ENCODE measurements at places on chromosomes 12 and 14. TPM values are rescaled to one million over a fixed set of nuclear protein-coding genes. Genes with fewer than 3 reads are reported as not detected.

GRCh38 chr12:120762086-120762485, 36.5 kb downstream of the ACADS start:
- peaks cover 35% of the 10 kb centered on the region for H3K4me1 ChIP-seq
- no peak for DNase-seq
- H3K4me3 ChIP-seq, result no peak overlapping the region
- peak overlapping the region; percentile 78 for H3K27ac ChIP-seq
- H3K27me3 ChIP-seq, result no peaks in the 10 kb centered on the region

DNA sequence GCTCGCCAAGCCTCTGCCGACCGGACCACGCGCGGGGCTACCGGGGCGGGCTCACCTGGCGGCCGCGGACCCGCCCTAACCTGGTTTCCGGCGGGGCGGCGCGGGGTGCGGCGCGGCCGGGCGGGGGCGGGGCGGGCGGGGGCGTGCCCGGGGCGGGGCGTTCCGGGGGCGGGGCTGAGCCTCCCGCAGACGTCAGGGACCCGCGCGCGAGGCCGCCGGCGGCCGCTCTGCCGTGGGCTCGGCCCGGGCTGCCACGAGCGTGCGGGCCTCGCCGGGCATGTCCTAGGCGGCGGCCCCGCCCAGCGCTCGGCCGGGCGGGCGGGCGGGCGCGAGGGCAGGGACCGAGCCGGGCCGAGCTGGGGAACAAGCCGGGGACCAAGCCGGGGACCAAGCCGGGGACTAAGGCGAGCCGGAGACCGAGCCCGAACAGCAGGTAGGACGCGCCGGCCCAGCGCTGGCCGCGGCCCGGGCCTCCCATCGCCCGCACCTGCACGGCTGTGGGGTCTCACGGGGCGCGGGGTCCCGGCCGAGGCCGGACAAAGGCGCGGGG, at the start of gene CEP170B:
CEP170B (plus strand) TSS at position 188 of the 550 bp plus-strand sequence. CDS start 3,183 bp downstream, outside the sequence.
- H3K4me3 ChIP-seq, result peak within 1 kb of the TSS; percentile 58
- peaks cover 9% of the 10 kb centered on the region for H3K4me1 ChIP-seq
- H3K27me3 ChIP-seq, result peaks cover 69% of the 10 kb centered on the region
- H3K36me3 ChIP-seq, result no peaks in the 10 kb centered on the region
- no peak for DNase-seq
- peak within 1 kb of the TSS; percentile 55 for H3K27ac ChIP-seq

- H3K36me3 ChIP-seq, result no peaks in the 10 kb centered on the region
- peak overlapping the region; percentile 91 for H3K27ac ChIP-seq
- peak overlapping the region; percentile 40 for H3K4me3 ChIP-seq
- DNase-seq, result peak; percentile 74
- peaks cover 23% of the 10 kb centered on the region for H3K4me1 ChIP-seq
Measured at GRCh38 chr14:97718886-97719442, 921.8 kb downstream of the VRK1 start.

DNA sequence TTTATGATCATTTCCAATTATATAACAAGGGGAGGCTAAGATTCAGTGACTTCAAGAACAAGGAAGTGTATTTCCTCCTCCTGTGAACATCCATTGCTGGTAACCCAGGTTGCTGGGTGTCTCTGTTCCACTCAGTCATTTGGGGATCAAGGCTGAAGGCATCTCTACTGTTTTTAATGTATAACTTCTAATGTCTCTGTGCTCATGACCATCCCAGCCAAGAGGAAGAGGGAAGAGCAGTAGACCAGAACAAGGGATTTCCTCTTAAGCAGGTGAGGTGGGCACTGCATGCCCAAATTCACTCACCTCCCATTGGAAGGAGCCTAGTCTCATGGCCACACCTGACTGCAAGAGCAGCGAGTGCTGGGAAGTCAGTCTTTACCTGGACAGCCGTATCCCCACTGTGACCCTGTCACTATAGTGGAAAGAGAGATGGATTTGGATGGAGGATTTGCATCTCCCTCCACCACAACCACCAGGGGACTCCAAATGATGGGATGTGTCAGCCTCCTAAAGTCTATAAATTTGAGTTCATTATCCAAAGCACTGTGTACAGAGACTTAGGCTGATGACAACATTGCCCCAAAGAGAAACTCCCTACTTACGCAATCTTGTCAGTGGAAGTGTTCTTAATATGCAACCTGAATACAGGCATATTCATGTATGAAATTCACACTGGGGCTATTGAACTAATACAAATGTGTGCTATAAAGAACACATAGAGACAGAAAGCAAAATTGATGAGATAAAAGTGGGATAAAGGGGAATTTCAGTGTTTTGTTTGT, 368.7 kb downstream of the TMEM132D start:
- no peaks in the 10 kb centered on the region for H3K4me1 ChIP-seq
- no peak overlapping the region for H3K27ac ChIP-seq

DNA sequence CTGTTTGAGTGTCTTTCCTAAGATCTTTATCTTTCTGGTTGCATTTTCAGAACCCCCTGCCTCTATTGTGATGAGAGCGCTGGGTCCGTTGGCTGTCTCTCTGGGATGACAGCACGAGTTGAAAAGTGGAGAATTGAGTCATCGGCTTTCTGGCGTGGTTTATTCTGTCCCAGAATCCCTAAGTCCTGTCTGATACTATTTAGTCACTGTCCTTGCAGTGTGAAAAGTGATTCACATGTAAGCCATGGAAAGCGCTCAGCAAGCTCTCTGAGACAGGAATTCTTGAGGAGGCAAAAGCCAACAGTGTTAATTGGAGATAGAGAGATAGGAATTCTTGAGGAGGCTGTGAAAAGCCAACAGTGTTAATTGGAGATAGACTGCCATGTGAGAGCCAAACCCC, 121.7 kb downstream of the CHST11 start:
- peak overlapping the region; percentile 38 for H3K27ac ChIP-seq
- H3K27me3 ChIP-seq, result no peaks in the 10 kb centered on the region
- H3K4me3 ChIP-seq, result no peak overlapping the region
- DNase-seq, result no peak
- peaks cover 4% of the 10 kb centered on the region for H3K36me3 ChIP-seq

GRCh38 chr12:19095756-19096480, 33.6 kb upstream of the PLEKHA5 start:
- no peaks in the 10 kb centered on the region for H3K27me3 ChIP-seq
- no peak overlapping the region for H3K27ac ChIP-seq
- no peaks in the 10 kb centered on the region for H3K4me1 ChIP-seq
- H3K4me3 ChIP-seq, result no peak overlapping the region
- no peak for DNase-seq

DNA sequence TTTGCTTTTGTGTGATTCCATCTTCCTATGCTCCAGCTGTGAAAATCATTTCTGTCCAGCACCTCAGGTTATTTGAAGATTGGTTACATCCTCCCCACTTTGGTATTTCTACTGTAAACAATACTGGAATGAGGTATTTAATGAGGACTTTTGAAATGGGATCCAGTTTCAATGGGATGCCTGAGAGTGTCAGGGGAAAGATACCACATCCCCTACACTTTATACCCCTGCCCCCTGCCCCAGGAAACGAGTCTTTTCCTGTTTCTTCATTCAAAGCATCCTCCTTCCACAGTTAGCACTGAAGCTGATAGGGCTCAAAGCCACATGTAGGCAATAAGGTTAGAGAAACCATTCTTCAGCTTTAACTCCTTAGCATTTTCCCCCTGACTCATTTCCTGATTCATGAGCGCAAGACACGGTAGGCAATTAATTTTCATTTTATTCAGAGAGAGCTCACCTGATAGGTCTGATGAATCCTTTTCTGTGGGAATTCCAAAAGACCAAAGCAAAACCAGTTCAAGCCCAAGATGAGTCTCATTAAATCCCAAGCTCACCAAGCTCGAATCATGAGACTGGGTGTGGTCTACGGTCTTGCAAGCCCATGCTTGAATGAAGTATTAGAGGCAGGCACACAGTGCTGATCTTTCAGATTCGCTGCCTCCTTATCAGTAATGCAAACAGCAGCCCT, 143.6 kb upstream of the CRY1 start:
- DNase-seq, result no peak
- no peaks in the 10 kb centered on the region for H3K27me3 ChIP-seq
- H3K27ac ChIP-seq, result no peak overlapping the region
- peaks cover 10% of the 10 kb centered on the region for H3K4me1 ChIP-seq

DNA sequence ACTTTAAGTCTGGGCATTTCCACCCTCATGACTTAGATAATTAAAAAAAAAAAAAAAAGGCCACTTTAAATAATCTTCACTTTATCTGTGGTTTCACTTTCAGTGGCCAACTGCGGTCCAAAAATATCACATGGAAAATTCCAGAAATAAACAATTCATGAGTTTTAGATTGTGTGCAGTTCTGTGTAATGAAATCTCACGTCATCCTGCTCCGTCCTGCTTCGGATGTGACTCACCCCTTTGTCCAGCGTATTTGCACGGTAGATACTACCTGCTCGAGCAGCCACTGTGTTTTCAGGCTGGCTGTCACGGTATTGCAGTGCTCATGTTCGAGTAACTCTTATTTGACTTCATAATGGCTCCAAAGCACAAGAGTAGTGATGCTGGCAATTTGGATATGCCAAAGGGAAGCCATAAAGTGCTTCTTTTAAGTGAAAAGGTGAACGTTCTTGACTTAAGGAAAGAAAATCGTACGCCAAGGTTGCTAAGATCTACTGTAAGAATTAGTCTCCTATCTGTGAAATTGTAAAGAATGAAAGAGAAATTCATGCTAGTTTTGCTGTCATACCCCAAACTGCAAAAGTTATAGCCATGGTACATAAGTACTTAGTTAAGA, 2.4 kb downstream of the E2F7 start:
- no peak overlapping the region for H3K4me3 ChIP-seq
- no peak for DNase-seq
- peaks cover 42% of the 10 kb centered on the region for H3K36me3 ChIP-seq
- H3K27me3 ChIP-seq, result no peaks in the 10 kb centered on the region

DNA sequence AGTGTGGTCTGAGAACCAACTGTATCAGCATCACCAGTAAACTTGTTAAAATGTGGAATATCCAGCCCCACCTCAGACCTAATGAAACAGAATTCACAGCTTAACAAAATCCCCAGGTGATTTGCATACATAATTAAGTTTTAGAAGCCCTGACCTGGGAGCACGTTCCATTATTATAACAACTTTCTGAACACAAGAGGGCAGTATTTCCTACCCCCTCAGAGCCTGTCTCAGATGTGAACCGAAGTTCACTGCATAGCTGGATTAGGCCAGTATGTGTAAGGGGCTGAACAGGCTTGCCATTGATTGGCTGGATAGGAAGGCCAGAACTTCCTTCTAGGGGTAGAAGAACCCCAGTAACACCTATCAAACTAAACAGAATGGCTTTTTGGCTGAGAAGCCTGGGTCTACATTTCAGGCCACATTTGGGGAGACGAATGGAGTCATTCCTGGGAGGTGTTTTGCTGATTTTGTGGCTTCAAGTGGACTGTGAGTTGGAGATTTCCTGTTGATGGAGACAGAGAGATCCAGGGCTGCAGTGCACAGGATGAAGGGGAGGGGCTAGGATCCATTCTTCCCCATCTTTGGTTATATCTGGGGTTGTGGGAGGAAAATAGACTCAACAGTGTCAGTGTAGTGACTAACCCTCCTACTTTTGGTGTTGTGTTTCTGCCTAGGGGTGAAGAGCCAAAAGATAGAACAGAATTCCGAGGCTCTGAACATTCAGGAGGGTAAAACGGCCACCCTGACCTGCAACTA, 94.7 kb upstream of the OR4E1 start:
- H3K36me3 ChIP-seq, result no peaks in the 10 kb centered on the region
- peak; percentile 51 for DNase-seq
- H3K4me1 ChIP-seq, result no peaks in the 10 kb centered on the region
- no peak overlapping the region for H3K4me3 ChIP-seq
- no peaks in the 10 kb centered on the region for H3K27me3 ChIP-seq
- peak overlapping the region; percentile 58 for H3K27ac ChIP-seq

Gene DHH
- 0.09 TPM for total RNA-seq

Gene MBIP
- 15.4 TPM for total RNA-seq

Gene JKAMP
- total RNA-seq, result 32.0 TPM

Gene SCN8A
- 0.57 TPM for total RNA-seq

Gene TPPP2
- not detected for total RNA-seq

Gene VDR
- total RNA-seq, result 1.5 TPM

Gene MSI1
- 0.05 TPM for total RNA-seq

Measured in thymus (tissue), 14 donors.